ENCODE measurements at places on chromosomes 12 and 14.

GRCh38 chr12:62606654-62607053 lies 140.0 kb downstream of the MON2 start:
- no peak for DNase-seq

GRCh38 chr12:4107436-4107878 lies 166.1 kb upstream of the CCND2 start:
- DNase-seq: peak; percentile 66

- DNase-seq: no peak
These were observed 17.4 kb upstream of the KRT7 start for GRCh38 chr12:52215587-52216031.

GRCh38 chr12:5280086-5280485 lies 151.8 kb upstream of the NTF3 start:
- no peak for DNase-seq

DNA sequence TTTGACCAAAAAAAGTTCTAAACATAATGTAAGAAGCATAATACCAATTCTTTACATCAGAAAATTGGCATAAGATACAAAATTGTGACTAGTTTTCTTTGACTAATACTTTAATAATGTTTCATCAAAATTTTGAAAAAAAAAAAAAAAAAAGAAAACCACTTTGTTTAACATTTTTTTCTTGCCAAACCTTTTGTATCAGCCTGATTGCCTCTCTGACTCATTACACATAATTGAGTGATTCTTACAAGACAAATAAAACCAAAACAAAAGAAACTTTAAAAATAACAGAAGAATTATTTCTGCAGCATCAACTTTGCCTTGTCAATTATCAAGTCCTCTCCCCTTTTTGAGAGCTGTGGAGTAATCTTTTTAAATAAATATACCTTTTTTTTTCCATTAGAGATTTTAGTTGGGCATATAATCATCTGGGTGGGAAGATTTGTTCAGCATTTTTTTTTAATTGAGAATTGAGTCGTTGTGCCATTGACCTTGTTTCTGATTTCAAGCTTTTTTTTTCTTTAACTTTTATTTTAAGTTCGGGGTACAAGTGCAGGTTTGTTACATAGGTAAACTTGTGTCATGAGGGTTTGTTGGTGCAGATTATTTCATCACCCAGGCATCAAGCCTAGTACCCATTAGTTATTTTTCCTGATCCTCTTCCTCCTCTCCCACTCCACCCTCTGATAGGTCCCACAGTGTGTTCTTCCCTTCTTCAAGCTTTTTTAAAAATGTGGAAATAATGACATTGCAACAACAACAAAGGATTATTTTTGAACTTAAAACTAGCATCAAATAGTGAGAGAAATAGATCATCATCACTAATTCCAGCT lies 45.8 kb upstream of the HMGA2 start:
- DNase-seq: no peak

DNA sequence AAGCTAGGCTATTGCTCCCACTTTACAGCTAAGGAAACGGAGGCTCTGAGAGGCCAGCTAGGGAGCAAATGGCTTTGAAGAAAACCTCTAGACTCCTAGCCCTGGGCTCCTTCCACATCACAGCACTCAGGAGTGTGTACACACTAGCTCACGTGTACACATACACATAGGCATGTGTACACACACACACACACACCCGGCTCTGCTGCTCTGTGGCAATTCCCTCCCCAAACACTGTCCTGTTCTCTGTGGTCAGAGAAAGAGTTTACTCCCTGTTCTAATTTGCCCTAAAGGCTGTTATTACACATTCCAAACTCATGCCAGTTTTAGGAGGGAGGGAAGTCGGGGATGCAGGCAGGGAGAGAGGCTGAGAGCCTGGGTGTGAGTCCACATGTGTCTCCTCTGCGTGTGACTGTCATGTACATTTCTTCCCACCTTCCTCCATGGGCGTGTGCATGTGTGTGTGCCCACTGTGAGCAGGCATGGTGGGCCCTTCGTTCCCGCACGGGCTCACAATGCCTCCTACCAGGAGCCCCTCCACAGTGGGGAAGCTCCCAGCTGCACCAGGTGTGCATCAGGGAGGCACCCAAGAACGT lies 14.2 kb downstream of the TRPV4 start:
- no peak for DNase-seq

- no peak for DNase-seq
These were observed 19.3 kb upstream of the CCER1 start for GRCh38 chr12:90974286-90974685.

DNA sequence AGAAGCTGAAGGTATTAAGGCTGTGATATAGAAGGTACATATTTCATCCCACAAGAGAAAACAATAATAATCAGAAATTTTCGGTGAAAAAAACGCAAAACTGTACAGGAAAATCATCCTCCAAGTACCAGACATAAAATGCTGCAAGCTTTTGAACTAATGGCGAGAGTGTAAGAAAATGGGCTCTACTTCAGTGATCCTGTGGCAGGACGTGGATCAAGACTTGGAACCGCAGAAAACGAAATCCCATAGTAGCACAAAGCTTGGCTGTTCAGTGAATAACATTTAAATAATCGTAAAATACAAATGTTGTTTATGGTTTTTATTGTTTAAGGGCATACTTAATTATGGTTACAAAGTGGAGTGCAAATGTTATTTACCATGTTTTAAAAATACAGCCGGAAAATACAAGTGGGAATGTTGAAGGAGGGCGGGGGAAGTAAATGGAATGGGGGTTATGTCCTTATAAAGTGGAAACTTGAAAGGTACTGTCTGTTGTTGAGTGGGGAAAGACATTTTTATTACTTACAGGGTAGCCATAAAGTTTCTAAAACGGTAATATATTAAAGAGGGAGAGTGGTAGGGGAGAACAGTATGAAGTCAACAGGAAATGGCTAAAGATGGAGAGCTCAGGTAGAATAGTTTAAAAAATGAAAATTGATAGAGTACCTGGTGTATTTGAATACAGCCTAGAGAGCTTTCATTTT lies 1.1 kb downstream of the SMIM10L1 start:
- DNase-seq: peak; percentile 57

GRCh38 chr12:75432924-75433323 lies 42.0 kb downstream of the GLIPR1L2 start:
- DNase-seq: no peak

- DNase-seq: no peak
These were observed 480.9 kb upstream of the TMEM132C start for GRCh38 chr12:127785986-127786590.
